Mesendoderm (in vitro differentiated cells): ENCODE measurements at places on chromosomes 2 and 18.

- DNase-seq: no peak
These were observed 61.5 kb downstream of the PTPN4 start for GRCh38 chr2:119821266-119821665.

GRCh38 chr2:24461685-24462084 lies 29.4 kb upstream of the NCOA1 start:
- no peak for DNase-seq

DNA sequence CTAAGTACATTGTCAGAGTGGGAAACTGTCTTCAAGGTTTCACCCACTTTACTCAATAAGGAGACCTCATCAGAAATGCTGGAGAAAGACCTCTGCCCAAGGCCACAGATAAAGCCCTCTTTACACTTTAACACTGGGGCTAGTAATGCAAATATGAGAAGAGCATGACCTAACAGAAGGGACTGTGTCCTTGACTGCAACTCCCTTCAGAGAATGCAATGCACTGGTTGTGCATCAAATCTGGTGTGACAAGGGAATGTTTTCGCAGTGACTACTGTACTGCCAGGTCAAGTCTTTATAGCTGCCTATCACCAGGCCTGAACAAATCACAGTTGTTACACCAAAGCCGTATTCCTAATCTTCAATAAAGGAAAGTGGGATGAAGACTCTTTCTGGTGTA lies 28.6 kb downstream of the CDH19 start:
- DNase-seq: no peak

DNA sequence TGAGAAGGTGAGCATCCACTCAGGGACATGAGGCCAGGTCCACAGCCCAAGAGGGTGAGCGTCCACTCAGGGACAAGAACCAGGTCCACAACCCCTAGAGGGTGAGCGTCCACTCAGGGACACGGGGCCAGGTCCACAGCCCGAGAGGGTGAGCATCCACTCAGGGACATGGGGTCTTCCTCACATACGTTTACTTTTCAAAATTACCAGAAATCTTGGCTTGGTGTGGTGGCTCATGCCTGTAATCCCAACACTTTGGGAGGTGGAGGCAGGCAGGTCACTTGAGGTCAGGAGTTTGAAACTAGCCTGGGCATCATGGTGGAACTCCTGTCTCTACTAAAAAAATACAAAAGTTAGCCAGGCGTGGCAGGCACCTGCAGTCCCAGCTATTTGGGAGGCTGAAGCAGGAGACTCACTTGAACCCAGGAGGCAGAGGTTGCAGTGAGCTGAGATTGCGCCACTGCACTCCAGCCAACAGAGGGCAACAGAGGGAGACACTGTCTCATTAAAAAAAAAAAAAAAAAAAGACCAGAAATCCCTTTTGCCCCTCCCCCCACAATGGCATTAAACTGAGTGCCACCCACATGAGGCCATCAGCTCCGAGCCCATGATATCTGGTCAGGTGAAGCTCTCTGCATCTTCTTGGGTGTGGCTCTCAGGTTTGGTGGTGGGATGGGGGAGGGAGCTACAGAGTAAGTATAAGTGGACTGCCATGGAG lies 9.0 kb upstream of the MBP start:
- no peak for DNase-seq

DNA sequence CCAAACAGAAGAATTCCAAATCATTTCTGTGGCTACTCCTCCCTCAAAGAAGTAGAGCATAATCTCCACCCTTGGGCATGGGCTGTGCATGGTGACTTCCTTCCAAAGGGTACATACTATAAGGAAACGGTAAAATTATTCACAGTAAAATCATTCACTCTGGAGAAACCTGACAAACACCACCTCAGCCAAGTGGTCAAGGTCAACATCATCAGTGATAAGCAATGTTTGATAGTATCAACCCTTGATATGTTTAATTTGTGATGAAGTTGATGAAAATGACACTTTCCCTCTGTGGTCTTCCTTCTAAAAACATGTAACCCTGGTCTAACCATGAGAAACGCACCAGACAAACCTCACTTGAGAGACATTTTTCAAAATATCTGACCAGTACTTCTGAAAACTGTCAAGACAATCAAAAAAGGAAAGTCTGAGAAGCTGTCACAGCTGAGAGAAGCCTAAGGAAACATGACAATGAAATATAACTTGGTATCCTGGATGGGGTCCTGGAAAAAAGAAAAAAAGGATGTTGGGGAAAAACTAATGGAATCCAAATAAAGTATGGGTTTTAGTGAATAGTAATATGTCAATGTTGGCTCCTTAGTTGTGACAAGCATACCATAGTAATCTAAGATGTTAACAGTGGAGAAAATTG lies 9.4 kb upstream of the TXNDC2 start:
- DNase-seq: no peak

GRCh38 chr2:186559848-186560247 lies 30.0 kb upstream of the ITGAV start:
- DNase-seq: no peak

DNA sequence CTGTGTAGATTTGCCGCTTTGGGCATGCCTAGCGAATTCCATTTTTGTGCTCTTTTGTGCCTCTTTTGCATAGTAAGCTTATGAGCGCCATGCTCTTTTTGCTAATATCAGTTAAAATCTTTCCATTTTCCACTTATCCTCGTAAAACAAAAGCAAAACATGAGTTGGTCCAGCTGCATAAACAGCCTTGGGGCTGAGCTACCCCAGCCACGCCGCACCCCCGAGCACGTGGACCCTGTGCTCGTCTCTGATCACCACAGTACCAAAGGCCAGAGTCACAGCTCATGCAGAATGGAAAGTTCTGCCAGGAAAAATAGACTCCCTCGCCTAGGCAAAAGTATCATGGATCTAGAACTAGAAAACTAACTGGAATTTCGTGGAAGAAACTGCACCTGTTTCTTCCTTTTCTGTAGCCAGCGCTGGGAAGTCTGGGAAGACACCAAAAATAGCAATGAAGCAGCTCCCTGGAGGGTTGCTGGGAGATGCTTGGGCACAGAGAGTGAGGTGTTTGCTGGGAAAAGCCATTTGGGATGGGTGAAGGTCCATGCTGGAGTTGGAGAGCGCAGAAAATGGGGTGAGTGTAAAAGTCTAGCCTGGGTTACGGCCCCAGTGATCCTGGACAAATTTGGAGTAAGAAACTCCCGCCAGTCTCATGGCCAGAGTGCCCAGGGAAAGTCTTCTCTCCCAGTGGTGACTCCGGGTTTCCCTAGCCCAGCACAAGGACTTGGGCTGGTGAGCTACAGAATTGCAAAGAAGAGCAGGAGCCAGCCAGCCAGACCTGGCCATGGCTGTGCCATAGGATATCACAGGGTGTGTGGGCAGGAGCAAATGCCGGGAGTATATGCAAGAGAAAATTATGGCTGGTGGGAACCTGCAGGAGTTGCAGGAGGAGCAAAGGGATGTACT lies 218.4 kb downstream of the GBX2 start:
- no peak for DNase-seq

DNA sequence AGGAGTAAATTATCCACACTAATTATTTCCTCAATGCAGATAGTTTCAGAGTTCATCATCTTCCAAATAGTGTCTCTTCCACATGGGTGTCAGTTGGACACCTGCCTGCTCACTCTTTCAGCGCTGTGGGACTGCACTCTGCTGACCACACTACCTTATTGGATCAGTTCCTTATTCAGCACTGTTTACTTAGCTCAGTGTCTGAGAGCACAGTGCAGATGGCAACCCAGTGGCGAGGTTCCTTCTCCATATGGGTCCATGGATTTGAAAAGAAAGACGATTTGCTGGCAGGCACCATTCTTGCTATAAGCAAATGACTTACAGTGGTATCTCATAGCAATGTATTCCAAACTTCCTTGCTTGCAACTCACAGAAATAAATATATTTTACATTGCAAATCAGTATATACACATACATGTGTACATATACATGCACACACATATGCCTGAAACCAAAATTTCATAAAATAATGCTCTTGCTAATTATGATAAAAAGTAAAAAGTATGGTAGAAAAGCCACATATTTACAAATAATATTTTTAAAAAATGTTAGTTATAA lies 354.8 kb downstream of the INSIG2 start:
- no peak for DNase-seq

- peak; percentile 46 for DNase-seq
These were observed 44.5 kb downstream of the PKDCC start for GRCh38 chr2:42092084-42092996.

DNA sequence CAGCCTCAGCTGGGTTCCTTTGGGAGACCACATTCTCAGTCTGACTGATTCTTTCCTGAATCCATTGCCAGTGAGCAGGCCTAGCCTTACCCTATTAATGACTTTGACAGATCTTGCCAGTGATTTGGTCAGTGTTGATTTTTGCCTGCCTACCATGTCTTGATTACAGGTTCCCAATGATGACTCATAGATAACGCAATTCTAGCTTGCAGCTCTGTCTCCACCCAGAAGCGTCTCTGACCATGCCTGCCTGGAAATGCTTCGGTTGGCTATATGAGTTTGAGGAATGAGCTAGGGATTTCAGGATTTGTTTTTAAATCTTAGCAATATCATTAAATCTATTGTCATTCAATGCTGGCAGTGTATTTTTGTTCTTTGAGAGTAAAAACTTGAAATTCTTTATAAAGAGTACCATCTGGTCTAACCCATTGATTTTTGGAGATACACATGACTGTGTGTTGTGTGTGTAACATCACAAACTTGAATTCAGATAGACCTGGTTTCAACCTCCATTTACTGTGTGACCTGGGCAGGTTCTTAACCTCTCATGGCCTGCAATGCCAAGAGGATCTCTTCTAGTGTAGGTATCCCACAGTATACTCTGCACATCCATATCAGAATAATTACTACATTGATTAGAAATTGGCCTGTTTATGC lies 57.0 kb downstream of the CCDC150 start:
- peak; percentile 77 for DNase-seq

GRCh38 chr18:62989195-62989594 lies 273.9 kb downstream of the PHLPP1 start:
- DNase-seq: no peak

DNA sequence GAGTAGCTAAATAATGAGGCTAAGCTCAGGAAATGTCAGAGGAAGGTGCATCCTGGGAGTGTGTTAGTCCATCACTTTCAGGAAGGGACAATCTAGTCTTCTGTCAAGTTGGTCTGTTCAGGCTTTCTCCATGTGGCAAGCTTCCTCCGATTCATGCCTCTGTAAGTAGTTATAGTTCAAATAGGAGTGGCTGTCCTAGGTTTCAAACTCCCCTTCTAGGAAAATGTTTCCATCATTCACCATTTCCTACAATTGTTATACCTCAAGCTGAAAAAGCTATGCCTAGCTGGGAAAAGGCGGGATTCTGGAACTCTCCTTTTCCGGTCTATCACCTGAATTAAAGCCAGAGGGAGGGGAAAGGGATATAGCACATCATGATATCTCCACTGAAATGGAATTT lies 287.7 kb upstream of the ZSWIM2 start:
- DNase-seq: no peak

DNA sequence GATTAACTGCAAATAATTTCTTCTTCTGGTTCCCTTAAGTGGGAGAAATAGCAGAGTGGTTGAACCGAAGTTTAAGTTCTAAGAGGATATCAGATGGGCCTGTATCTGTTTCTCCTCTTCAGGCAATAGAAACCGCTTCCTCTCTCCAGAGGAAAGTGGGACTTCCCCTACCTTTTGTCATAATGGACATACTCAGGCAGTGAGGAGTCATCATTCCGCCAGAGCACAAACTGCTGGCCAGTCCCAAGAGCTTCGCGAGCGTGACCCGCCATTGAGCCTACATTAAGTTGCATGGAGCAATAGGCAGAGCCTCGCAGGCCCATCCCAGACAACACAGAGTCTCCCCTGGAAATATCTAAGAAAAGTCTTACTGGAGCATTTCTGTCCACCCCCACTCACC lies 158.9 kb downstream of the LDLRAD4 start:
- DNase-seq: no peak

DNA sequence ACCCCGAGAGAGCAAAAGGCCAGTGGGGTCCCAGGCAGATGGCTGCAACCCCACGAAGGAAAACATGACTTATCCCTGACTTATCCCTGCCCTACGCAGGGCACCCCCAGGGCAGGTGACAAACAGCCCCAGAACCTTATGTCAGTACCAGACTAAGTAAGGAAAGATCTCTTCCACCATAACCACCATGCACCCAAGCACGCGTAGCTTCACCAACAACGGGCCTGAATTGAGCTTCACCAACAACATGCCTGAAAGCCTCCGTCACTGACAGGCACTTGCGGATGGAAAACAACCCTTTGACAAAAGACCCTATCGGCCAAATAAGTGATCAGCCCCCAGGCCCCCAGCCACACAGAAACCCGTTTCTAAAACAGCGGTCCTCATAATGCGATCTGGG lies 34.1 kb downstream of the HDAC4 start:
- DNase-seq: no peak

- DNase-seq: no peak
These were observed 159.1 kb upstream of the ALPP start for GRCh38 chr2:232219496-232219870.

GRCh38 chr2:198036029-198036879 lies 231.9 kb downstream of the PLCL1 start:
- DNase-seq: no peak

DNA sequence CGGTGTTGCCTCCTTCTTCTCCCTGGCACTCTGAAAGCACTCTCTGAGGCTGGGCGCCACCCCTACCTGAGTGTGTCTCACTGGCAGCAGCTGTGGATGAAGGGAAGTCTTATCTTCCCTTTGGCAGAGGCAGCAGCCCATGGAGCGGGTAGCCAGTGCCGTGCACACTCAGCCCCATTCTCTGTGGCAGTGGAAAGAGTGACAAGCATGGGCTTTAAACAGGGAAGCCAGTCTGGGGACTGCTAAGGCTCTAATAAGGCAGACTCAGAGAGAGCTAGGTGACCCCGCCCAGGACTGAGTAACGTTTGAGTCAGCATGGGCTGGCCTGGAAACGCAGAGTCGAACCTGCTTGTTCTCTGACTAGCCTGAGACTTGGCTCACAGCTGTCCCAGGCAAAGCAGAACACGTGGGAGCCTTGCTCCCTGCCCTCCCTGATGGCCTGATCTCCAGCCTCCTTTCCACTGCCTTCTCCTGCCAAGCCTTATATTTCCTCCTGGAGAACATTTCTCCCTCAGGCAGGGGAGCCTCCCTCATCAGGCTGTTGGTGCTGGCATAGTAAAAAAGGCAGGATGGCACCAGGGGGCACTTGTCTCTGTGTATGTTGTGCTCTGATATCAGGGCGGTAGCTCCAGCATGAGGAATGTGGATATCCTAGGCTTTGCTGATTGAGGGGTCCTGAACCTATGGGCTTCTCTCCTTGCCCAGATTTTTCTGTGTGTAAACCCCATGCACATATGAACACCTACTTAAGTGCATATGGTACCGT lies 93.9 kb upstream of the LGALSL start:
- DNase-seq: peak; percentile 59

- DNase-seq: peak; percentile 28
These were observed 442.2 kb upstream of the RAB12 start for GRCh38 chr18:8167026-8167425.

DNA sequence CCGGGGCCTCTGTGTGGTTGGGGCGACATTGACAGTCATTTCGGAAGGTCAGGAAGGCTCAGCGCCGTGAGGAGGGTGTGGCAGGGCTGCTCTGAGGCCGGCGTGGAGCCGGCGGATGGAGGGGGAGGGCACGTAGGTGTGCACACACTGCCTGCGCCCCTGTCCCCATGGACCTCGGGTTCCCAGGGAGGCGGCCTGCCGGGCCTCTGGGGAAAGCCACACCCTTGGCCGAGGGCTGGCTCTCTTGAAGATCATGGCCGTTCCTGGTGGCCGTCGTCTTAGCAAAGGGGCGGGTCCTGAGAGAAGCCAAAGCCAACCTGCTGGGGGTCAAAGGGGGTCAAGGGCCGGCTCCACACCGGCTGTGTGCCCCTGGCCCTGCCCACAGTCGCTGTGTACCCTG lies 11.9 kb downstream of the GPC1 start:
- no peak for DNase-seq

- DNase-seq: no peak
These were observed 213.7 kb upstream of the RAB6C start for GRCh38 chr2:129765678-129766351.

- DNase-seq: peak; percentile 92
These were observed 285.6 kb downstream of the AGAP1 start for GRCh38 chr2:235779444-235779896.
